Head of caudate nucleus (tissue), 42 donors: ENCODE measurements at places on chromosomes 1 and 21.

GRCh38 chr1:211735208-211736170 is 60.1 kb upstream of the NEK2 start:
- peak; percentile 89 for DNase-seq

GRCh38 chr1:158112994-158113758 is 67.5 kb upstream of the CD1D start:
- DNase-seq: peak; percentile 16

DNA sequence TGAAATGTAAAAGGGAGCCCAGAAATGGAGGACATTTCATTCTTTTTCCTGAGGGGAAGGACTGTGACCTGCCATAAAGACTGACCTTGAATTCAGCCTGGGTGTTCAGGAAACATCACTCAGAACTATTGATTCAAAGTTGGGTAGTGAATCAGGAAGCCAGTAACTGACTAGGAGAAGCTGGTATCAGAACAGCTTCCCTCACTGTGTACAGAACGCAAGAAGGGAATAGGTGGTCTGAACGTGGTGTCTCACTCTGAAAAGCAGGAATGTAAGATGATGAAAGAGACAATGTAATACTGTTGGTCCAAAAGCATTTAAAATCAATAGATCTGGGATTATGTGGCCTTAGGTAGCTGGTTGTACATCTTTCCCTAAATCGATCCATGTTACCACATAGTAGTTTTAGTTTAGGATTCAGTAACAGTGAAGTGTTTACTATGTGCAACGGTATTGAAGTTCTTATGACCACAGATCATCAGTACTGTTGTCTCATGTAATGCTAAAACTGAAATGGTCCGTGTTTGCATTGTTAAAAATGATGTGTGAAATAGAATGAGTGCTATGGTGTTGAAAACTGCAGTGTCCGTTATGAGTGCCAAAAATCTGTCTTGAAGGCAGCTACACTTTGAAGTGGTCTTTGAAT is 2.9 kb downstream of the RGS2 start:
- DNase-seq: no peak

GRCh38 chr1:114196992-114197907 is 43.6 kb upstream of the SYT6 start:
- DNase-seq: no peak

DNA sequence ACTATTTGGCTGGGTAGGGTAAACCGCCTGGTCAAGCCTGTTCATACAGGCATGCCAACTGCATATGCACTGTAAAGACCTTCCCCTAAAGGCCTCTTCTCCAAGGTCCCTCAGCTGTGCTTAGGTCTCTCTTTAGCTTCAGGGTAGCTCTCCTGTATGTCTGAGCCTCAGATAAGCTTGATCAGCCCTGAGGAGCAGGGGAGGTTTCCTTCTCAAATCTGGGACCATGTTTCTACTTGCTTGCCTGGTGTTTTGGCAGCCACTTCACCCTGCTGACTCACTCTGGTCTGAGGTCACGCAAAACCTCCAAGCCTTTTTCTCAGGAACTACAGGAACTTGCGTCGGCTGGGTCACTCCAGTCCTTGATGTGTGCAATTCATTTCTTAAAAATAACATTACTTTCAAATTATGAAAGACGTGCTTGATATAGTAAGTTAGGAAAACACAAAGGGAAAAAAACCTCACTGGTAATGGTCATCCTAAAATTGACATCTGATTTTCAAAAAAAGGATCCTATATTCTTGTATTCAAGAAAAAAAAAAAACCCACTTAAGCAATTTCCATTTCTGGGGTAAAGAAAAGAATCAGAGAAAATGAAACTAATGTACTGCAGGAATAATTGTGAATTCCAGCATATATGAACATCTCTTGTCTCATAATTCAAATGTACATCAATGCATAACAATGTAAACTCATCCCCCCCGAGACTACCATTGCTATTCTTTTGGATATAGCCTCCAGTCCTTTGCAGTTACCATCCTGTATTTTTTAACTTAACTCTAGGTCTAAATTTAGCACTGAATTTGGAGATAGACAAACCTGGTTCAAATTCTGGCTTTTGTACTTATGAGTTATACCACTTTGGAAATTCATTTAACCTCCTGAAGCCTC is 24.8 kb upstream of the RNF19B start:
- DNase-seq: peak; percentile 55
